Activated naive CD8-positive, alpha-beta T cell treated with anti-CD3 and anti-CD28 coated beads, Interleukin-2, amount 10 ng/mL, durations not matched to agents 7 days and 5 days (primary cell): ENCODE measurements at places on chromosomes 4 and X.

GRCh38 chr4:33334416-33334815 is 2614.2 kb downstream of the PCDH7 start:
- no peak overlapping the region for H3K4me3 ChIP-seq
- H3K36me3 ChIP-seq = no peaks in the 10 kb centered on the region
- H3K27me3 ChIP-seq = no peaks in the 10 kb centered on the region

- H3K27me3 ChIP-seq = no peaks in the 10 kb centered on the region
- H3K4me1 ChIP-seq = no peaks in the 10 kb centered on the region
- no peak for DNase-seq
- no peak overlapping the region for H3K27ac ChIP-seq
- no peaks in the 10 kb centered on the region for H3K36me3 ChIP-seq
Observed at GRCh38 chr4:29453303-29453820, 1266.8 kb upstream of the PCDH7 start.

- no peaks in the 10 kb centered on the region for H3K4me1 ChIP-seq
- DNase-seq = no peak
- H3K27me3 ChIP-seq = peaks cover 14% of the 10 kb centered on the region
- H3K27ac ChIP-seq = no peak overlapping the region
- no peak overlapping the region for H3K4me3 ChIP-seq
Observed at GRCh38 chrX:69305333-69306062, 140.2 kb upstream of the PJA1 start.

GRCh38 chrX:65772842-65773241 is 105.4 kb downstream of the MSN start:
- DNase-seq = no peak
- peaks cover 4% of the 10 kb centered on the region for H3K4me1 ChIP-seq
- no peak overlapping the region for H3K27ac ChIP-seq
- H3K36me3 ChIP-seq = peaks cover 2% of the 10 kb centered on the region
- no peaks in the 10 kb centered on the region for H3K27me3 ChIP-seq

GRCh38 chr4:1274871-1275270 is 14.8 kb upstream of the MAEA start:
- H3K4me1 ChIP-seq = no peaks in the 10 kb centered on the region
- no peak overlapping the region for H3K27ac ChIP-seq
- DNase-seq = no peak
- no peak overlapping the region for H3K4me3 ChIP-seq

- no peaks in the 10 kb centered on the region for H3K27me3 ChIP-seq
- no peaks in the 10 kb centered on the region for H3K4me1 ChIP-seq
- no peaks in the 10 kb centered on the region for H3K36me3 ChIP-seq
- no peak overlapping the region for H3K4me3 ChIP-seq
- DNase-seq = no peak
- H3K27ac ChIP-seq = no peak overlapping the region
Observed at GRCh38 chrX:72373136-72373535, 67.4 kb upstream of the CITED1 start.

- H3K27ac ChIP-seq = no peak overlapping the region
- no peaks in the 10 kb centered on the region for H3K27me3 ChIP-seq
- no peak for DNase-seq
- H3K4me3 ChIP-seq = no peak overlapping the region
Observed at GRCh38 chr4:187235456-187236170, 512.0 kb upstream of the FAT1 start.

GRCh38 chr4:106615410-106615945 is 246.9 kb upstream of the GIMD1 start:
- H3K36me3 ChIP-seq = no peaks in the 10 kb centered on the region
- DNase-seq = no peak
- H3K27me3 ChIP-seq = no peaks in the 10 kb centered on the region
- no peak overlapping the region for H3K27ac ChIP-seq
- no peaks in the 10 kb centered on the region for H3K4me1 ChIP-seq

DNA sequence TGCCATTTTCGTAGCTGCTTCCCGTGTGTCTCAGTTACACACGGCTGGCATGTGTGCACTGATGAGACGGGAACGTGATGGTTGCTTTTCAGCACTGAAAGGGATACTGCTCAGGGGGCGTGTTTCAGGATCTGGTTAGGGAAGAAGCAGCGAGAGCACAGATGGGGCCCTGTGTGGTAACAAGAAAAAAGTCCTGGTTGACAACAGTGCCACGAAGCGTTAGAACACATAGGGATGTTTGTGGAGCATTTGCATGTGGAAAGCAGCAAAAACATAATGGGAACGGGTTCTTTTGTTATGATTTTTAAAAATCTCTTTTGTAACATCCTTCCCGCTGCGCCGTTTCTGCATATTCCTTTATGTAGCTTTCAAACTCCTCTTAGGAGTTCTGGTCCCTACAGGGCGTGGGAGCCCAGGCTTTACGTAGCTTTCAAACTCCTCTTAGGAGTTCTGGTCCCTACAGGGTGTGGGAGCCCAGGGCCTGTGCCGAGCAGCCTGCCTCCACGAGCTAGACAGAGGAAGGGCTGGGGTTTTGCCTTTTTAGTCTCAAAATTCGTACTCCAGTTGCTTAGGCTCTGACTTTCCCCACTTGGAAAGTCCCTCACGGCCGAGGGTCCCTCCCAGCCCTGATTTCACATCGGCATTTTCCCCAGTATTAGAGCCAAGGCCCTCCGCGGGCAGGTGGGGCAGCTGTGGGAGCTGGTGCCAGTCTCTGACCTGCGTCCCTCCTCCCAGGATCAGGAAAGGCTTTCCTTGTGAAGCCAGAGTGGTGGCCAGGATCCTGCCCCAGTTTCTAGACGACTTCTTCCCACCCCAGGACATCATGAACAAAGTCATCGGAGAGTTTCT is 11.0 kb upstream of the MSANTD1 start:
- H3K4me1 ChIP-seq = peaks cover 6% of the 10 kb centered on the region
- no peak overlapping the region for H3K4me3 ChIP-seq
- DNase-seq = no peak
- no peaks in the 10 kb centered on the region for H3K27me3 ChIP-seq

GRCh38 chrX:39163581-39164126 is 362.4 kb downstream of the MID1IP1 start:
- peaks cover 9% of the 10 kb centered on the region for H3K27me3 ChIP-seq
- no peak overlapping the region for H3K27ac ChIP-seq
- H3K4me1 ChIP-seq = peaks cover 7% of the 10 kb centered on the region

DNA sequence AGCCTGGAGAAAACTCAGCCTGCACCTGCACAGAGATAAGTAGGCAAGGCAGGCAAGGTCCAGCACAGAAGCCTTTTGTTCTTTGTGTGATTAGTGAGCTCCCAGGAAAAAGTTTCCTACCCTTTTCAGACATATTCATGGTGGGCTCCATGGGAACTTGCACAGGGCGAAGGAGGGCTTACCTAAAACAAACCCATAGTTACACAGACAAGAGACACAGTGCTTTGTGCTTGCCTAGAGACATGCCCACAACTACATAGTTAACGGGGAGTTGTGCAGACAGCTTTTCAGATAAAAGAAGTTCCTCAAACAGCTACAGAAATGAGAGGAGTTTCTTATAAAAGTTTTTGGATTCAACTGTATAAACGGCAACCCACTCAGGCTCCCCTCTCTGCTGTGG is 180.5 kb downstream of the GLUD2 start:
- no peaks in the 10 kb centered on the region for H3K27me3 ChIP-seq
- no peak for DNase-seq

- no peak overlapping the region for H3K4me3 ChIP-seq
- H3K27ac ChIP-seq = no peak overlapping the region
- peaks cover 1% of the 10 kb centered on the region for H3K36me3 ChIP-seq
- H3K4me1 ChIP-seq = peaks cover 2% of the 10 kb centered on the region
- H3K27me3 ChIP-seq = no peaks in the 10 kb centered on the region
Observed at GRCh38 chr4:80840396-80840795, 190.1 kb upstream of the BMP3 start.

GRCh38 chrX:38649221-38649620 is 87.9 kb downstream of the TSPAN7 start:
- H3K27me3 ChIP-seq = peaks cover 2% of the 10 kb centered on the region
- H3K4me3 ChIP-seq = no peak overlapping the region
- H3K4me1 ChIP-seq = peaks cover 3% of the 10 kb centered on the region
- no peaks in the 10 kb centered on the region for H3K36me3 ChIP-seq
- no peak for DNase-seq
- no peak overlapping the region for H3K27ac ChIP-seq

GRCh38 chr4:43765514-43765913 is 683.1 kb downstream of the KCTD8 start:
- H3K4me3 ChIP-seq = no peak overlapping the region
- H3K4me1 ChIP-seq = no peaks in the 10 kb centered on the region
- H3K27me3 ChIP-seq = no peaks in the 10 kb centered on the region
- H3K36me3 ChIP-seq = no peaks in the 10 kb centered on the region

GRCh38 chr4:6230827-6231662 is 30.7 kb upstream of the JAKMIP1 start:
- H3K27me3 ChIP-seq = no peaks in the 10 kb centered on the region
- DNase-seq = no peak
- no peaks in the 10 kb centered on the region for H3K4me1 ChIP-seq
- no peak overlapping the region for H3K4me3 ChIP-seq
- no peaks in the 10 kb centered on the region for H3K36me3 ChIP-seq

- H3K27me3 ChIP-seq = no peaks in the 10 kb centered on the region
- no peak for DNase-seq
- H3K4me3 ChIP-seq = no peak overlapping the region
- no peaks in the 10 kb centered on the region for H3K4me1 ChIP-seq
Observed at GRCh38 chrX:66674506-66674905, 35.6 kb upstream of the EDA2R start.

- H3K4me1 ChIP-seq = no peaks in the 10 kb centered on the region
- no peaks in the 10 kb centered on the region for H3K27me3 ChIP-seq
- H3K4me3 ChIP-seq = no peak overlapping the region
- H3K27ac ChIP-seq = no peak overlapping the region
Observed at GRCh38 chr4:156036496-156036895, 82.8 kb upstream of the CTSO start.

GRCh38 chrX:111521169-111521568 is 9.7 kb downstream of the SERTM2 start:
- no peaks in the 10 kb centered on the region for H3K36me3 ChIP-seq
- H3K4me1 ChIP-seq = no peaks in the 10 kb centered on the region
- H3K27ac ChIP-seq = no peak overlapping the region

DNA sequence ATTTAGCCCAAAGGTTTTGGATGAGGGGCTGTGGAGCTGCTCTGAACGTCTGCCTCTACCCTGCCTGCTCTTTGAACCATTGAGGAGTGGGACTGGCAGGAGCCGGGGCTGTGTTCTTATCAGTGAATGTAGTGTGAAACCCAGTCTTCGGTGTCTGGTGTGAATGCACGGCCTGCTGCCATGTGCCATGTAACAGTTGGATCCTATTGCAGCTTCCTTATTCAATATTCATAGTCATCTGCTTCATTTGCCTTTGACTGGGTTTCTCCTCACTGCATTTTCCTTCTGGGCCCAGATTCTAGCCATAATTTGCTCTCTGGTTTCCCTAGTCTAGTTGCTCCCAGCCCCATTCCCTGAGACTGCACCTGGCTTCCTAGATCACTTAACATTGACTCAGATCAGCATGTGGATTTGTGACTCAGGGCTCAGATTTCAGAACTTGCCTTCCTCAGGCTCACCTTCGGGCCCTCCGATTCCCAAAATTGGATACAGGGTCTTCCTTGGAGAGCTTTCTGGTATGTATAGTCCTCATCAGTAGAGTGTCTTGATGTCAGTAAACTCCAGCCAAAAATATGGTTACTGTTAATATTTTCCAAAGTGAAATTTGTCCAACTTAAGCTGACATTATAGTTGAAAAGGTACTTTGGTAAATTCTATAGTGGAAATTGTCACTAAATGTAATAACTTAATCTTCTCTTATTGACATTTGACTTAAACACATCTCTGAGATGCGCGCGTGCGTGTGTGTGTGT is 94.0 kb upstream of the DDIT4L start:
- peaks cover 7% of the 10 kb centered on the region for H3K27me3 ChIP-seq
- H3K27ac ChIP-seq = no peak overlapping the region
- H3K4me3 ChIP-seq = no peak overlapping the region

GRCh38 chrX:39030636-39031035 is 229.4 kb downstream of the MID1IP1 start:
- no peak overlapping the region for H3K27ac ChIP-seq
- peaks cover 3% of the 10 kb centered on the region for H3K36me3 ChIP-seq
- no peak for DNase-seq
- no peaks in the 10 kb centered on the region for H3K4me1 ChIP-seq
- H3K27me3 ChIP-seq = no peaks in the 10 kb centered on the region

- no peaks in the 10 kb centered on the region for H3K36me3 ChIP-seq
- no peak overlapping the region for H3K27ac ChIP-seq
- no peak for DNase-seq
- H3K4me3 ChIP-seq = no peak overlapping the region
Observed at GRCh38 chr4:188232428-188232827, 93.2 kb downstream of the TRIML1 start.

GRCh38 chr4:110622841-110623717 is at the start of gene PITX2:
TSS of gene PITX2 (minus strand) at chr4:110623077. CDS start at chr4:110622460, 617 bp downstream.
- H3K27ac ChIP-seq = peak within 1 kb of the TSS; percentile 70
- peaks cover 9% of the 10 kb centered on the region for H3K4me1 ChIP-seq
- H3K27me3 ChIP-seq = peaks cover 99% of the 10 kb centered on the region
- peak; percentile 57 for DNase-seq

GRCh38 chrX:108245462-108245861 is 153.9 kb downstream of the ATG4A start:
- no peak overlapping the region for H3K4me3 ChIP-seq
- no peak overlapping the region for H3K27ac ChIP-seq
- H3K36me3 ChIP-seq = no peaks in the 10 kb centered on the region
- H3K27me3 ChIP-seq = no peaks in the 10 kb centered on the region
- DNase-seq = no peak

- no peak for DNase-seq
- no peaks in the 10 kb centered on the region for H3K4me1 ChIP-seq
- no peak overlapping the region for H3K4me3 ChIP-seq
Observed at GRCh38 chr4:96039217-96039616, 199.3 kb downstream of the PDHA2 start.

GRCh38 chrX:18674417-18674787 is 2.5 kb upstream of the RS1 start:
- DNase-seq = peak; percentile 45
- H3K36me3 ChIP-seq = no peaks in the 10 kb centered on the region
- peaks cover 5% of the 10 kb centered on the region for H3K27me3 ChIP-seq
- H3K4me3 ChIP-seq = peak overlapping the region; percentile 77
- H3K27ac ChIP-seq = peak overlapping the region; percentile 74

DNA sequence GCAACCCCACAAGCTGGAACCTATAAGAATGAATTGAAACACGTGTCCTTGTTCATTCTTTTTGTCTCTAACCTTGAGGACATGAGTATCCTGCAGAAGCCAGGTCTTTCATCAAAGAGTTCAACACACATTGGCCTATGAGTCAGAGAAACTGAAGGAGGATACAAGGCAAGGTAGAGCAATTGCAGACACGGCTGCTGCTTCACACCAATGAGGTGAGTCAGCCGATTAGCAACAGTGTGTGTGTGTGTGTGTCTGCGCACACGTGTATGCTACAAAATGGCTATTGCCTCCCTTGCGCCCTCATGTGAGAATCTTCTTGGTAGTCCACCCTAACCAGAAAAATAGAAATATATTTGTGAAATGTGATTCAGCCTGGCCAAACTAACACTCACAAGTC is 1477.7 kb upstream of the IGFBP7 start:
- no peak overlapping the region for H3K27ac ChIP-seq
- no peaks in the 10 kb centered on the region for H3K4me1 ChIP-seq
- H3K27me3 ChIP-seq = no peaks in the 10 kb centered on the region
- no peak for DNase-seq
- H3K36me3 ChIP-seq = no peaks in the 10 kb centered on the region
- no peak overlapping the region for H3K4me3 ChIP-seq

- H3K4me3 ChIP-seq = no peak overlapping the region
- DNase-seq = no peak
- no peak overlapping the region for H3K27ac ChIP-seq
- H3K27me3 ChIP-seq = peaks cover 3% of the 10 kb centered on the region
Observed at GRCh38 chrX:32530802-32531403, 680.4 kb downstream of the DMD start.

- no peaks in the 10 kb centered on the region for H3K27me3 ChIP-seq
- no peak overlapping the region for H3K4me3 ChIP-seq
Observed at GRCh38 chr4:56007154-56007553, 58.4 kb downstream of the CEP135 start.

- H3K4me3 ChIP-seq = no peak overlapping the region
- H3K27me3 ChIP-seq = no peaks in the 10 kb centered on the region
- no peaks in the 10 kb centered on the region for H3K4me1 ChIP-seq
Observed at GRCh38 chr4:17055788-17056187, 157.3 kb upstream of the LDB2 start.
